T1000 (cell line): ENCODE measurements at places on chromosomes 2 and 18.

GRCh38 chr2:176751314-176752227, 461.0 kb upstream of the HNRNPA3 start:
- no peak for DNase-seq

DNA sequence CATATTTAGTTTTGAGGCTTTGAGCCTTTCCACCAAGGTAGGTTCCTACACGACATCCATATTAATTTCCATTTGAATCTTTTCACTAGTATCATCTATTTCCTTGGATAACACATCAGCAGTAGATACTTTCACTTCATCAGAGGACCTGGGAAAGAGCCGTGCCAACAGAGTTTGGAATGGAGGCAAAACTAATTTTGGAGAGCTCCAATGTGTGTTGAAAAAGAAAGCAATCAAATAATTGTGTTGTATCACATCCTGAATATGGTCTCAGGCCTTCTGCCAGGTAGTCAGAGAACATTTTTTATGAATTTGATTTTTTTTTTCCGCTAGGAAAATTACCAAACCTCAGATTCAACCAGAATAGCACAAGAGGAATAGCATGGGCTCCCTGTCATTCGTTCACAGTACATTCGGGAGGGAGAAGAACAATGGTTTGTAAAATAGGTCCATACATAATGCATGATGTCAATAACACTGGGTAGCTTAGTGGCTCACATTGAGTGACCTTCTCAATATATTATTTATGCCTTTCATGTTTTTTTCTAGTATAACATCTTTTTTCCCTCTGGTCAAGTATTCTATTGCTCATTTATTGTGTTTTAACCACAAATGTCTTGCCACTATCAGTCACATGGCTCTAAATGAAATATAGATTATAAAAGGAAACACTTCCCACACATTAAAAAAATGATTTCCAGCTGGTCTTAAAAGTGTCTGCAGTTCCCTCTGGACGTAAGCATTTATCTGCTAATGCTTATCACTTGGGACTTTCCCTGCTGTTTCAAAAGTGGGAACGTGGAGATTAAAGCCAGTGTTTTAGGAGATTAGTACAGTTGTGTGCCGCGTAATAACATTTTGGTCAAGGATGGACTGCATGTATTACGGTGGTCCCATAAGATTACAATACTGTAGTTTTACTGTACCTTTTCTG, 68.6 kb upstream of the RAPH1 start:
- no peak for DNase-seq

GRCh38 chr2:8248623-8248957, 433.3 kb upstream of the ID2 start:
- DNase-seq = no peak

- DNase-seq = no peak
Observed at GRCh38 chr18:1048032-1048431, 143.4 kb downstream of the ADCYAP1 start.

DNA sequence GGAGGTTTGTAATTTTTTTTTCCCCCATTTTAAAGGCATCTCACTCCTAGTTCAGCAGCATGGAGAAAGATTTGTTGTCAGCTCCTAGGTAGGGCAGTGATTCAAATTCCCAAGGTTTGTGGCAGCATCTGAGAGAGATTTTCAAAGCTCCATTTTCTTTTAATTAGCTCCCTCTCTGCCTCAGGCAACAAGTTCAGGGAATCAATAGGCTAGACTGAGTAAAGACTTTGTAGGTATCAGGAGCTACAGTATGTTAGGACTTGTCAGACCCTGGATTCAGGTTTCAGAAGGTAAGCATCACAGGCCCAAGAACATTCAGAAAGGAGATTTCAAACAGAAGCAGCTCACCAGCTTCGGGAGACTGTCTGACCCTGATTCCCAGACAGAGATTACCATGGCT, 273.3 kb upstream of the ERBB4 start:
- no peak for DNase-seq

GRCh38 chr2:23584054-23584745, 199.2 kb downstream of the KLHL29 start:
- no peak for DNase-seq

GRCh38 chr18:55415258-55415871, 172.6 kb downstream of the TCF4 start:
- peak; percentile 23 for DNase-seq

DNA sequence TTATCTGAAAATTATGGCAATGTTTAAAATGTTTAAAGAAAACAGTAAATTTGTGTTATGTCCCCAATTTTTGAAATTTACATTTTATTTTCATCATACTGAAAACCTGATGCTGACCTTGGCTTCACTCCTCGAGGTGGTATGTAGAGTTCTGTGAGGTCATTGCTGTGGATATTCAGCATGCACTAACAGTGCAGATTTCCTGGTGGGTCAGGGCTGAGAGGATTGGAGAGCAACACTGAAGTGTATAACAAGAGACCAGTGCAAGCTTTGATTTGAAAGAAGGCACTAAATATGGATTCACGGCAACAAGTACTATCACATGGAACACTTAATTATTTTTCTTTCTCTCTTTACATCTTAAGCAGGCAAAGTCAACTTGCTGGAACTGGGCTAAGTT, 134.1 kb downstream of the SLC8A1 start:
- no peak for DNase-seq
